ENCODE measurements at places on chromosomes 6 and 20.

GRCh38 chr6:54719131-54719530 lies 127.4 kb upstream of the FAM83B start:
- DNase-seq: no peak

GRCh38 chr6:14317387-14317970 lies 199.9 kb downstream of the CD83 start:
- no peak for DNase-seq

DNA sequence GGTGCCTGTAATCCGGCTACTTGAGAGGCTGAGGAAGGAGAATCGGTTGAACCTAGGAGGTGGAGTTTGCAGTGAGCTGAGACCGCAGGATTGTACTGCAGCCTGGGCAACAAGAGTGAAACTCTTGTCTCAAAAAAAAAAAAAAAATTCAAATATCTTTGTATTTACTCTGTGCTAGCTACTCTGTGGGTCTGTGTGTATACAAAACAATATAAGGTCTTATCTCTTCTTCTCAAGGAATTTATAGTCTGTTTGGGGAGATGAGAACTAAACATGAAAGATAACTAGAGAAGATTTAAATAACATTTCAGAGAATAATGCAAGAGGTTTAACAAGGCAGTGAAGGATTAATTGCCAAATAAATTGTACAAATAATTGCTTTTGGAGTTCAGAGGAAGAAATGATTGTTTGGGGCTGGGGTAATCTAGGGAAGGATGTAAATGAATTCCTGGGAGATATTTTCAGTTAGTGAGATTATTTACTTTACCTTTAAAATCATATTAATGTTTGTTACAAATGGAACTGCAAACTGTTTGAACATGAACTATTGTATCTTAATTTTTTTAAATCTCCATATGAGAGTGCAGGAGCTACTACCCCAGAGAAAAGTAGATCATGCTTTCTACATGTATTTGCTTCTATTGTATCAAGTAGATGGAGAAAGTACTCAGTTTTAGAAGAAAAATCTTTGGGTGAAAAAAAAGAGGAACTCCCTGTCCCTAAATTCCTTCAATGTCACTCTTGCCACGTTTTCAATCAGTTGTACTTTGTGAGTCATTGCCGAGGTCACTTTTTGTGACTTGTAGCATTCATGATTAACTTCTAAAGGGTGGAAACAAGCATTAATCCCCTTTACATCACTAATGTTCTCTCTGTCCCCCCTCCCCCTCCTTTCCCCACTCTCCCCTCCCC lies 39.0 kb downstream of the NCOA3 start:
- DNase-seq: no peak

- no peak for DNase-seq
These were observed 47.9 kb upstream of the FYN start for GRCh38 chr6:111921103-111921502.

GRCh38 chr6:103729658-103730057 lies 1130.1 kb downstream of the HACE1 start:
- DNase-seq: no peak

Data from natural killer cell treated with Interleukin-12 subunit alpha and Interleukin-12 subunit beta and Interleukin-15 and Interleukin-18, amount 100 ng/mL, for 72 hours (primary cell).